Natural killer cell (primary cell): ENCODE measurements at places on chromosomes 3 and 15. TPM values are rescaled to one million over a fixed set of nuclear protein-coding genes. Genes with fewer than 3 reads are reported as not detected.

Gene KCNMB3
- 1.8 TPM for total RNA-seq

GRCh38 chr15:63133786-63134185 lies 12.1 kb downstream of the LACTB start:
- H3K27me3 ChIP-seq: no peaks in the 10 kb centered on the region
- no peak overlapping the region for H3K27ac ChIP-seq
- H3K36me3 ChIP-seq: peaks cover 12% of the 10 kb centered on the region
- H3K4me3 ChIP-seq: no peak overlapping the region
- H3K4me1 ChIP-seq: no peaks in the 10 kb centered on the region

Gene DLL4
- total RNA-seq: 0.10 TPM

DNA sequence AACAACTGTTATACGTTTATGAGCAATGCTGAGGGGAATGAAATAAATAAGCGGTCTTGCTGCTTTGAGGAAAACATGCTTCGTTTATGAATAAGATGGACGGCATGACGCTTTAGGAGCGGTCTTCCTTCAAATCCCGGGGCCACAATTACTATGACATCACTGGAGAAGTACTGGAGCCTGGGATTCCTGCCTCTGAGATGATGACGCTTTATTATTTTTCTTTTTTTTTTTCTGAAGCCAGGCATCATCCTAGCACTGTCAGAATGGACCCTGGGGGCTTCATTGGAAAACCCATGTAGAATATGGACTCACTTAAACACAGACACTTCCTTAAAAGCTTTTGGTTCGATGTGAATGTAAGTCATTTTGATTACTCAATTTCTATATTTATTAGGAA lies 52.5 kb upstream of the FOXP1 start:
- no peak overlapping the region for H3K4me3 ChIP-seq
- DNase-seq: no peak
- H3K27ac ChIP-seq: no peak overlapping the region
- no peaks in the 10 kb centered on the region for H3K4me1 ChIP-seq
- H3K36me3 ChIP-seq: no peaks in the 10 kb centered on the region

DNA sequence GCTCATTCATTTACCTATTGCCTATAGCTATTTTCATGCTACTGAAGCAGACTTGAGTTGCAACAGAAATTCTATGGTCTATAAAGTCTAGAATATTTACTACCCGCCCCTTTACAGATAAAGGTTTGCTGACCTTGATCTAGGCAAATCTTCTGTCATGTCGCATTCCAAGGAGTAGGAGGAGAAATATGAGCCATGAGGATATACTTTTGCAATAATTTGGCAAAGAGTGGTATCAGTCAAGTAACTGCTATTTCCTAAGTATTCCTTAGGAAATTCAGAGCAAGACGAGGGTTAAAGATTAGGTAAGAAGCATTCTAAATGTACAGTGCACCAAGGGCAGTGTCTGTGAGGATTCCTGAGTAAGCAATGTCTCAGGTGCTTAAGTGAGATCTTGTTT lies 121.0 kb upstream of the NUDT16 start:
- no peak overlapping the region for H3K4me3 ChIP-seq
- H3K27me3 ChIP-seq: no peaks in the 10 kb centered on the region
- H3K36me3 ChIP-seq: no peaks in the 10 kb centered on the region

Gene ILDR1
- total RNA-seq: 0.28 TPM

DNA sequence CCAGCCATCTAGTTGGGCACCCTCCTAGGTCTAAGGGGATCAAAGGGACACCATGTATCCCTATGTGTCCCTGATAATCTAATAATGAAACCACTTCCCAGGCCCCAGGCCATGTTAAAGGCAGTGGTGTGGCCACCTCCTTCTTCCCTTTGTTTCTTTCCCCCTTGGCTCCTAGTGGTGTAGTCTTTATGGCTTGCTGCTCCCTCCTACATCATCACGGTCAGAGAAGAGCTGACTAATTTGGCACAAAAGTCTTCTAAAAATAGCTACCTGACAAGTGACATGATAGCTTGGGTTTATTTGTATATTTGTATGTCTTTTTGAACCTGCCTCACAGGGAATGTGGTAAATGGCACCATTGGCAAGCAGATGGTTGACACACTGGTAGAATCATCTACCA lies 131.0 kb upstream of the CHRM5 start:
- H3K4me3 ChIP-seq: no peak overlapping the region
- H3K27ac ChIP-seq: no peak overlapping the region
- DNase-seq: no peak
- no peaks in the 10 kb centered on the region for H3K36me3 ChIP-seq
- no peaks in the 10 kb centered on the region for H3K27me3 ChIP-seq

DNA sequence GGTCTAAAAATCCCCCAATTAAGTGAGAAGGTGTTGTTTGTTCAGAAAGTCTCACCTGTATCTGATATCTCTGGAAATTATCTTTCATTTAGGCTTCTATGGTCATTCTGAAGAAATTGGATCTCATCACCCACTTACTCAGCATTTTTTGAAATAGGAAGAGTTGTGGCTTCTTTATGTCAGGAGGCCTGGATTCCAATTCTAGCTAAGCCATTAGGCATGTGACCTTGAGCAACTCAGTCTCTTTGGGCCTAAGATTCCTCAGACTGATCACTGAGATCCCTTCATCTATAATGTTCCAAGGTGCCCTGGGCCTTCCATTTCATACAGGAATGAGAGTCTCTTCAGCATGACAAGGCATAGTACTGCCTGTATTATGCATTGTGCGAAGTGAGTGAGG lies 70.3 kb downstream of the ARHGEF26 start:
- H3K27ac ChIP-seq: no peak overlapping the region
- no peak overlapping the region for H3K4me3 ChIP-seq
